ENCODE measurements at places on chromosomes 12 and 14. TPM values are rescaled to one million over a fixed set of nuclear protein-coding genes. Genes with fewer than 3 reads are reported as not detected.

- no peak overlapping the region for H3K4me3 ChIP-seq
- no peaks in the 10 kb centered on the region for H3K27me3 ChIP-seq
- peak; percentile 40 for DNase-seq
- H3K36me3 ChIP-seq, result no peaks in the 10 kb centered on the region
Measured at GRCh38 chr12:104870797-104871196, 87.3 kb downstream of the SLC41A2 start.

DNA sequence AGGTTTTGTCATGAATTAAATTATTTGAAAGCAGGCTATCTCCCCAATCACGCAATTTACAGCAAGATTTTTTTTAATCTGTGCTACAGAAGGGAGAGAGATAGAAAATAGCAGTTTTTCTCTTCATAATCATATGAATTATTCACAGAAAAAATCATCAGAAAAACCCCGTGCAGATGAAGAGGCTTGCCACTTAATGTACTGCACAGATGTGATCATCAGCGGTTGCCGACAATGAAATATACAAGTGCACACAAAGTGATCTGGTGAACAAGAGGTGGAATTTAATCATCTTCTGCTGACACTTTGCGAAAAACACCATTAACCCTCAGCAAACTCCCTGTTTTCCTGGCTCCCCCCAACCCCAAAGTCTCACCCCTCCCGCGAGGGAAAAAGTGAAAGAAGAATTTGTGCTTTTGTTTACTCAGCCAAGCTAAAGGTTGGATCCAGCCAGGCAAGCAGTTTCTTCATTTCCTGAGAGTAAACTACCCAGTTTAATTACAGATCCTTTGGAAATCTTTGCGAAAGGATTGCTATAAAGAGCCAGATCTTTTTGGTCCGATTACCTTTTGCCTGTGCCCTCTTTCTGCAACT, 3.1 kb upstream of the LMO3 start:
- no peak overlapping the region for H3K27ac ChIP-seq
- no peak for DNase-seq

GRCh38 chr14:45251912-45252311, 1.1 kb downstream of the MIS18BP1 start:
- no peaks in the 10 kb centered on the region for H3K27me3 ChIP-seq
- no peak for DNase-seq
- H3K4me1 ChIP-seq, result peaks cover 4% of the 10 kb centered on the region
- no peak overlapping the region for H3K27ac ChIP-seq
- peak overlapping the region; percentile 89 for H3K4me3 ChIP-seq

DNA sequence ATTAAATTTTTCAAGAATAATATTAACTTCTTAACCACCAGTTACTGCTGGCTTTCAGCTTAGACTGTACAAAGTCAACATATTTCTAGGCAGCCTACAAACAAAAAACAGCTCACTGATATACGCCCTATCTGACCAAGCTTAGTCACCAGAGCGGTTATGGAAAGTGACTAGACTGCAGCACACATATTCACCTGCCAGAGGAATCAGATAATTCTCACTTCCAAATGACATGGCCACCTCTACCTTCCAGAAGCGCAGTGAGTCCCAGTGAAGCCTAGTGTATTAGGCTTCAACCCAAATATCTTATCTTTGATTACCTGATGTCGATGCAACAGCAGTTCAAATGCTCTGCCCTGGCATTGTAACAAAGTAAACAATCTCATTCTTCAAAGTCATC, 8.5 kb downstream of the STXBP6 start:
- H3K4me3 ChIP-seq, result no peak overlapping the region
- H3K27me3 ChIP-seq, result no peaks in the 10 kb centered on the region
- peaks cover 13% of the 10 kb centered on the region for H3K4me1 ChIP-seq
- no peak overlapping the region for H3K27ac ChIP-seq
- no peak for DNase-seq

DNA sequence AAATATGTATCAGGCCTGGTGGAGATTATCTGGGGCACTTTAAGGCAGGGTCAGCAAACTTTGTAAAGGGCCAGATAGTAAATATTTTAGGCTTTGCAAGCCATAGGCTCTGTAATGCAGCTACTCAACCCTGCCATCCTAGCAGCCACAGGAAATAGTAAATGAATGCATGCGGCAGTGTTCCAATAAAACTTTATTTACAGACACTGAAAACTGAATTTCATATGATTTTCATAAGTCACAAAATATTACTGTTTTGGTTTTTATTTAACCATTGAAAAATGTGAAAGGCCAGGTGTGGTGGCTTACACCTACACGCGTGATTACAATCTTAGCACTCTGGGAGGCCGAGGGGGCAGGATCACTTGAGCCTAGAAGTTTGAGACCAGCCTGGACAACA, 3.2 kb upstream of the CAMKK2 start:
- no peak for DNase-seq
- no peaks in the 10 kb centered on the region for H3K36me3 ChIP-seq
- no peak overlapping the region for H3K27ac ChIP-seq
- H3K27me3 ChIP-seq, result no peaks in the 10 kb centered on the region
- no peak overlapping the region for H3K4me3 ChIP-seq

GRCh38 chr12:54650409-54650808, 2.2 kb upstream of the DCD start:
- H3K27ac ChIP-seq, result no peak overlapping the region
- DNase-seq, result no peak
- H3K27me3 ChIP-seq, result no peaks in the 10 kb centered on the region
- H3K4me1 ChIP-seq, result no peaks in the 10 kb centered on the region
- H3K4me3 ChIP-seq, result no peak overlapping the region
- H3K36me3 ChIP-seq, result no peaks in the 10 kb centered on the region

GRCh38 chr14:24996930-24997725, 52.8 kb downstream of the STXBP6 start:
- no peak for DNase-seq
- peaks cover 5% of the 10 kb centered on the region for H3K4me1 ChIP-seq
- no peaks in the 10 kb centered on the region for H3K27me3 ChIP-seq
- no peak overlapping the region for H3K4me3 ChIP-seq

GRCh38 chr12:44589697-44590096, 286.4 kb downstream of the NELL2 start:
- no peak for DNase-seq
- peaks cover 10% of the 10 kb centered on the region for H3K4me1 ChIP-seq
- H3K36me3 ChIP-seq, result no peaks in the 10 kb centered on the region

DNA sequence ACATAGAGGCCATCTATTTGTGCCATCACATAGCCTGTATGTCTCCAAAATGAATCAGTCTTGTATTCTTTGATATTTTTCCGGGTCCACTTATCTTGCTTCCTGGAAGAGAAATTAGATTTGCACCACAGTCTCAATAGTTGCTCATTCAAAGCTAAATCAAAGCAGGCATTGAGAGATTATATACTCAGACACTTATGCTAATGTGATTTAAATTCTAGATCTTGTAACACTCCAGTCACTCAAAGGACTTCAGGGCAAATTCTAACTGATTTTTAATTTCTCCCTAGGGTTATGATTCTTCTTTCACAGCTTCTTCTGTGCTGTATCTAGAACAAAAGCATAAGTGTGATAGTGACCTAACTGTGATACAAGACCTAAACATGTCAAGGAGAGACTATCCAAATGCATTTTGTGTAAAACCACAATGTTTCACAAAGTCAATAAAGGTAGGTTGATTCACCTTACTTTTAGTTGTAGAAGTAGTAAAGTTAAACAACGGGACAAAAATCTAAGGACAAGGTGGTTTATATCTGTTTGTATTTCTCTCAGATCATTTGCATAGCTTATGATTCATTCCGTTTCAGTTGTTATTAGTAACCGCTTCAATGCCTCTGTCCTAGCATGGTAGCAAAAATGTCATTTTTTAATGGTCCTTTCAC, 26.8 kb downstream of the PLBD1 start:
- no peaks in the 10 kb centered on the region for H3K27me3 ChIP-seq
- DNase-seq, result no peak
- H3K27ac ChIP-seq, result no peak overlapping the region
- H3K4me1 ChIP-seq, result no peaks in the 10 kb centered on the region
- H3K4me3 ChIP-seq, result no peak overlapping the region
- no peaks in the 10 kb centered on the region for H3K36me3 ChIP-seq

DNA sequence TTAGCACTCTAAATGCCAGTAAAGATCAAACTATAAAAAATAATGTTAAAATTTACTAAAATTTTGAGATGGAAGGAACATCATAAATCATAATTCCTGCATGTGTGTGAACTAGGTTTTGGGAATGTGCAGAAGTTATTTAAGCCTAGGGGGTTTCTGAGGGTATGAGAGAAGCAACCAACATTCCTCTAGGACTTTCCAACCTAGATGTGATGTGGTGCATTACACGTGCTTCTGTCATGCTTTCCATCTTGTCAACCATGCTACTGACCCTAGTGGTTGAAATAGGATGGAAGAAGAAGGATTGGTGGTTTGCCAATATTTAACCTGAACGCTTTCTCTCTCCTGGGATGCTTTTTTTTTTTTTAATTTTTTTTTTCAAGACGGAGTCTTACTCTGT, 209.3 kb downstream of the AEBP2 start:
- 0 out of 2 replicates have a peak, but pooled peaks cover 6% of the 10 kb centered on the region for H3K4me1 ChIP-seq
- H3K27ac ChIP-seq, result no peak overlapping the region
- no peak overlapping the region for H3K4me3 ChIP-seq
- no peak for DNase-seq

DNA sequence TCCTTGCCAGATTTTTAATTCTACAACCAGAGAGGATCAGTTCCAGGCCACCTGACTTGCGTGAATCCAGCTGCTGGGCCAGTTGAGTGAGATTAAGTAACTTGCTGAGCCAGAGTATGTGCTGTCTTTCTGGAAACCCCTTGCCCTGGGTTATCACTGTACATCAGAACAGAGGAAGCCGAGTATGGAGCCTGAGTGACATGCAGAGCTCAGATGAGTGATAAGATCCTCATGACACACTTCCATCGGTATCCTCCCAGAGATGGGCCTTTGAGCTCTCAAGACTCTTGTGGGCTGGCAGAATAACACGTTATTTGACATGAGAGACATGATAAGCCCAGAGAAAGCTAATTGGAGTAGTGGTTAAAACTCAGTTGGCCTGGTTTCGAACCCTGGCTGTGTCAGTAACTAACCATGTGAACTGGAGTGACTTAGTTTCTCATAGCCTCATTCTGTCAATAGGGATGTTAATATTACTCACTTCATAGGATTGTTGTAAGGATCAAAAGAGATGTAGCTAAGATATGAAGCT, 388.1 kb downstream of the ZFP36L1 start:
- no peaks in the 10 kb centered on the region for H3K4me1 ChIP-seq
- no peak for DNase-seq
- H3K27ac ChIP-seq, result no peak overlapping the region
- H3K36me3 ChIP-seq, result no peaks in the 10 kb centered on the region
- H3K27me3 ChIP-seq, result no peaks in the 10 kb centered on the region

- no peaks in the 10 kb centered on the region for H3K27me3 ChIP-seq
- DNase-seq, result peak; percentile 59
- peaks cover 12% of the 10 kb centered on the region for H3K4me1 ChIP-seq
- no peak overlapping the region for H3K27ac ChIP-seq
- H3K36me3 ChIP-seq, result no peaks in the 10 kb centered on the region
- H3K4me3 ChIP-seq, result no peak overlapping the region
Measured at GRCh38 chr12:92094751-92095161, 50.9 kb downstream of the BTG1 start.

DNA sequence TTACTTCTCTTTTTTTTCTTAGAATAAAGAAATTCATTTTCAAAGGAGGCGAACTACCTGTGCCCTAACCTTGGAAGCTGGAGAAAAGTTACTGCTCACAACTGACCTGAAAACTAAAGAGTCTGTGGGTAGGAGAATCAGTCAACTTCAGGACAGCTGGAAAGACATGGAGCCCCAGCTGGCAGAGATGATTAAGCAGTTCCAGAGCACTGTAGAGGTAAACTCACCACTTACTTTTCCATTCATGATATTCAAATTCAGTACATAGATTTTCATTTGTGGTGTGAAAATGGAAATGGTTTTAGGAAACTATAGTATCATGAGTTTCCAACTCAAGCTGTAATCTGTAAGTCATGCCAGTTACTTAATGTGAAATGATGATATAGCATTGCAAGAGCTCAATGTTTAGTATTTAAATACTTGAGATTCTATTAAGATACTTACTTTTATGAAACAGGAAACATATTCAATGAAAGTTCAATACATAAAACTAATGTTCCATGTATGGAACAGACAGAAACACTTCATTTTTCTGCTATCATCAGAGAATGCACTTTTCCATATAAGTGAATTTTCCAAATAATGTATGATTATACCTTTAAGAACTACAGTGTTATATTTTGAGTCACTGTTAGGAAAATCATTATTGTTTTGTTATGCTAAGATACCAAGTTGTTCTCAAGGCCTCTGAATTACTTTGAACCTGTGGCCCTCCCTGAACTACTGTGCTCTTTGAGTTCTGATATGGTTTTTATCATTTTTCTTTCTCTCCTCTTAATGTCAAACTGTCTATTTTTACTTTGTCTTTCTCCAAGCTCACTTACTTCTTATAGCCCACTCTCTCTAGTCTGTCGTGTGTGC, 119.0 kb downstream of the ESR2 start:
- H3K27me3 ChIP-seq, result no peaks in the 10 kb centered on the region
- peaks cover 6% of the 10 kb centered on the region for H3K4me1 ChIP-seq
- H3K4me3 ChIP-seq, result no peak overlapping the region
- H3K27ac ChIP-seq, result no peak overlapping the region

GRCh38 chr12:124537525-124538193, 29.8 kb downstream of the NCOR2 start:
- DNase-seq, result no peak
- no peak overlapping the region for H3K27ac ChIP-seq
- no peaks in the 10 kb centered on the region for H3K36me3 ChIP-seq
- no peak overlapping the region for H3K4me3 ChIP-seq
- H3K27me3 ChIP-seq, result no peaks in the 10 kb centered on the region

DNA sequence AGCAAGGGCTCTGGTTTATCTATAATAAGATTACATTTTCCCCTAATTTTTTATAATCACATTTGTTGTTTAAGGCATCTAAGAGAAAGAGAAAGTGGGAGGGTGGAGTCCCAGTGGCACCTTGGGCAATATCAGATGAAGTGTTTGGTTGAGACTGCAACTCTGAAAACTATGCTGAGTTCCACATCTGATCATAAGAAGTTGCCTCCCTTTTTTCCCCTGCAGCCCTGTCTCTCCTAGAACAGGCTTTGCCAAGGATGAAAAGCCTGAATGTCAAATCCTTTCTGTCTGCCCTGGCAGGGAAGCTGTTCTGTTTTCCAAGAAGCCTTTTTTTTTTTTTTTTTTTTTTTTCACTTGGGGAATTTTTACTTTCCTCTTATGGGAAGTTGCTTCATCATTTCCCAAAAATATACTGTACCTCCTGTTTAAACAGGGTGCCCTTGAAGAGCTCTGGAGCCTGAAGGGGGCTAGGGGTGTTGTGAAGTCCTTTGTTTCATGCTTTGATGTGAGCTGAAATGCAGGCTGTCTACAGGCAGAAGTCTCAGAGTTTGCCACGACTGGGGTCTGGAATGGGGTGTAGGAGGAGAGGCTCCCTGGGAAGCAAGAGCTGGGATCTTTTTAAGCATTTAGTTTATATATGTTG, 71.3 kb downstream of the SUSD6 start:
- DNase-seq, result no peak
- H3K36me3 ChIP-seq, result no peaks in the 10 kb centered on the region
- no peak overlapping the region for H3K4me3 ChIP-seq
- H3K27ac ChIP-seq, result no peak overlapping the region
- H3K27me3 ChIP-seq, result no peaks in the 10 kb centered on the region

GRCh38 chr12:49170924-49171323, 18.0 kb downstream of the TUBA1A start:
- H3K4me3 ChIP-seq, result no peak overlapping the region
- no peaks in the 10 kb centered on the region for H3K27me3 ChIP-seq
- H3K36me3 ChIP-seq, result no peaks in the 10 kb centered on the region

Gene PTPN11
- polyA plus RNA-seq, result 87.0 TPM

Gene TPPP2
- polyA plus RNA-seq, result not detected

Gene ART4
- polyA plus RNA-seq, result 0.08 TPM

Gene SPRYD3
- polyA plus RNA-seq, result 4.3 TPM

Gene RALGAPA1
- polyA plus RNA-seq, result 21.9 TPM

Gene HDAC7
- 37.3 TPM for polyA plus RNA-seq
